ENCODE measurements at places on chromosomes 6 and 20.

- DNase-seq: no peak
Measured at GRCh38 chr20:58022711-58023110, 205.7 kb downstream of the ANKRD60 start.

DNA sequence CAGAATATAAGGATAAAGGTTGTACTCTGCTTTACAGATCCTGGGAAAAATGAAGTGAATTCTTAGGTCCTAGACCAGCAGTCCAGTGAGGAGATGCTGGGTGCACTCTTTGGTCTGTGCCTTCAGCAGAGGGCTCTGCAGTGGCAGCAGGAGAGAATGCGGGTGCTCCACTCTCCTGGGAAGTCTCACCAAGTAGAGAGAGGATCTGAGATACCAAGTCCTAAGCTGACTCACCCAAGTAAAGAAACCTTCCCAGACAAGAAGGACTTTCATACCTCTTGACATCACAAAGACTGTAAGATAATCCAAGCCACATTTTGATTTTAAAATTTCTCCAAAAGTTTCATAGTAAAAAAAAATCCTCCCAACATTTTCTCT lies 116.9 kb upstream of the EMILIN3 start:
- DNase-seq: no peak

GRCh38 chr6:3328145-3328544 lies 69.4 kb downstream of the PSMG4 start:
- DNase-seq: no peak

- DNase-seq: no peak
Measured at GRCh38 chr6:159701413-159701999, 8.5 kb upstream of the SOD2 start.

- DNase-seq: no peak
Measured at GRCh38 chr6:157139054-157139708, 184.1 kb downstream of the TMEM242 start.

DNA sequence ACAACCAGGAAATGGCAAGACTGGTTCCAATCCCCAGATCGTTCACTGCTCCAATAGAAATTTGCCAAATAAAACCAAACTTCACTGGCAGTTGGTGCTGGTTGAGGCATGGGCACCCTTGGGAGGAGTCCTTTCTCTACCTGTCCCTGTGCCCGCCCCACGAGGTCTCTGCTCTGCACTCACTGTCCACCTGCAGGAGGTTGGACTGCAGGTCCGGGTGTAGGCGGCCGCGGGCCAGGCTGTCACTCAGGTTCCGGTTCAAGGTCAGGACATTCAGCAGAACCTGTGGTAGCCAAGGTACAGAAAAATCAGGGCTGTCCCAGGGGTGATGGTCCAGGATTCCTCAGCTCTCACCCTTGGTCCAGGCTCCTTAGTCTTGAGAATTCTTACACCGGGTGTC lies 22.9 kb downstream of the GGT7 start:
- DNase-seq: no peak

DNA sequence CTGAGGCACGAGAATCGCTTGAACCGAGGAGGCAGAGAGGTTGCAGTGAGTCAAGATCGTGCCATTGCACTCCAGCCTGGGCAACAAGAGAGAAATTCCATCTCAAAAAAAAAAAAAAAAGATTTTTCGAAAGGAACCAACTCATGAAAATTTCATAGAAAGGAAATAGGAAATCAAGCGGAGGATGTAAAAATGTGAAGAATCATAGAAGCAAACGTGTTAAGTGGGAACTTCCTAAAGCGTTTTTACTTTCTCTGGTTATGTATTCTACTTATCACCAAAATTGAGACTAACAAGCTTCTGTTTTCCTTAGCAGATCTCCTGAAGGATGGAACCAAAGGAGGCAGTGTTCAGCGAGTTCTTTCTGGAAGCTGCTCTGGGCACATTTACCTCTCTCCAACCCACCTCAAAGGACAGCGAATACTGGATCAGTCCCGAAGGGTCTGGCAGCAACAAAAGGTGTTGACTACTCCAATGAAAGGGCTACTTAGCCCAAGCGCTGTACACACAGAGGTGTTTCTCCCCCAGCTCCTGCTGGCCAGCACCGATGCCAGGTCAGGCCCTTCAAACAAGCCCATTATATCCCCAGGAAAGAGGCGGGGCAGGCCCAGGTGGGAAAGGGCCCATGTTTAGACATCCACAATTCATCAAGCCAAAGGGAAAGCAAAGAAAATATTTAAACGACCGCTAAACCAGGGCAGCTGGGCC lies 327.5 kb upstream of the JARID2 start:
- no peak for DNase-seq

GRCh38 chr6:133218852-133219251 lies 22.3 kb upstream of the EYA4 start:
- no peak for DNase-seq

GRCh38 chr6:327538-328116 lies 35.3 kb downstream of the DUSP22 start:
- DNase-seq: no peak

- no peak for DNase-seq
Measured at GRCh38 chr6:108721286-108721685, 126.9 kb upstream of the ARMC2 start.

- DNase-seq: no peak
Measured at GRCh38 chr6:14984519-14984853, 261.4 kb upstream of the JARID2 start.

DNA sequence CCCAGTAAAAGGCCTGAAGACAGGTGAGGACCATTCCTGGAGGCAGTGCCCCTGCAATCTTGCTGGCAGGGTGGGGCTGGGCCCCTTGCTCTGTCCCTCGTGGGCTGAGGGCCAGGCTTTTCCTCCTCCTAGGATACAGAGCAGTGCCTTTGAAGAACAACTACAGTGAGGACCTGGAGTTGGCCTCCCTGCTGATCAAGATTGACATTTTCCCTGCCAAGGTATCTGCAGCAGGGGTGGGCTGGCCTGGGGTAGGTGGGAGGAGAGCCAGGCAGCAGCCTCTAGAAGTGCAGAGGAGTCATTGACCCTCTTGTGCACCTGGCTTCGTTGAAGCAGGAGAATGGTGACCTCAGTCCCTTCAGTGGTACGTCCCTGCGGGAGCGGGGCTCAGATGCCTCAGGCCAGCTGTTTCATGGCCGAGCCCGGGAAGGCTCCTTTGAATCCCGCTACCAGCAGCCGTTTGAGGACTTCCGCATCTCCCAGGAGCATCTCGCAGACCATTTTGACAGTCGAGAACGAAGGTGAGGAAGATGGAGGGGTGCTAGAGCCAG lies 36.5 kb downstream of the PLCG1 start:
- no peak for DNase-seq

GRCh38 chr6:130293800-130294199 lies 71.0 kb upstream of the SAMD3 start:
- DNase-seq: peak; percentile 4

DNA sequence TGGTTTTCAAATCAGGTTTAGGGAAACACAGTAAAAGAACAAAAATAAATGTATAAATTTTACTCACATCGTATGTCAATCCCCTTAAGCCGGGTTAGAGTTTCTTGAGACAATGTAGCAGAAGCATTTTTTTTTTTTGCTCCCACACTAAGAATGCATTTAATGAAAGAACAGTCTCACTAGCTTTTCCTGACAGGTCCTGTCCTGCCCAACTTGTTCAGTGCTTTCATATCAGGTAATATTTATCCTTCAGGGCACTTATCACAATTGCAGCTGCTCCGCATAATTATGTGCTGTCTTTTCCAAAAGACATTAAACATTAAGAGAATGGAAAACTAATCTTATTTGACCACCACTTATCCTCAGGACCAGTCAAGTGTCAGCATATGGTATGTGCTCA lies 632.0 kb downstream of the HTR1B start:
- DNase-seq: no peak

GRCh38 chr6:53758496-53758895 lies 36.3 kb upstream of the LRRC1 start:
- DNase-seq: no peak

GRCh38 chr6:142183351-142183750 lies 36.3 kb downstream of the VTA1 start:
- DNase-seq: no peak

- DNase-seq: no peak
Measured at GRCh38 chr20:53330601-53331140, 263.0 kb downstream of the ZNF217 start.

GRCh38 chr6:164142322-164142721 lies 727.8 kb downstream of the QKI start:
- DNase-seq: no peak

GRCh38 chr6:170433163-170434116 lies 119.7 kb downstream of the PSMB1 start:
- no peak for DNase-seq

- no peak for DNase-seq
Measured at GRCh38 chr6:15336900-15337560, 91.2 kb downstream of the JARID2 start.
